ENCODE measurements at places on chromosomes 2 and 18. TPM values are rescaled to one million over a fixed set of nuclear protein-coding genes. Genes with fewer than 3 reads are reported as not detected.

The AQP12B gene
- not detected for total RNA-seq

The DNAJB2 gene
- 57.4 TPM for total RNA-seq

The FOXD4L1 gene
- total RNA-seq, result 0.40 TPM

The AMER3 gene
- not detected for total RNA-seq

The KCNS3 gene
- total RNA-seq, result 1.5 TPM

The TRIM43 gene
- total RNA-seq, result 0.07 TPM

The TMEM127 gene
- total RNA-seq, result 51.2 TPM

The CFAP210 gene
- 0.80 TPM for total RNA-seq

The PPP1R1C gene
- 2.2 TPM for total RNA-seq

Measured in A549 treated with CORT108297 at 1 μM for 4 hours (cell line).